ENCODE measurements at places on chromosomes 13 and 19. TPM values are rescaled to one million over a fixed set of nuclear protein-coding genes. Genes with fewer than 3 reads are reported as not detected.

The KLK1 gene
- total RNA-seq = 16.9 TPM

The DAZAP1 gene
- total RNA-seq = 125 TPM

DNA sequence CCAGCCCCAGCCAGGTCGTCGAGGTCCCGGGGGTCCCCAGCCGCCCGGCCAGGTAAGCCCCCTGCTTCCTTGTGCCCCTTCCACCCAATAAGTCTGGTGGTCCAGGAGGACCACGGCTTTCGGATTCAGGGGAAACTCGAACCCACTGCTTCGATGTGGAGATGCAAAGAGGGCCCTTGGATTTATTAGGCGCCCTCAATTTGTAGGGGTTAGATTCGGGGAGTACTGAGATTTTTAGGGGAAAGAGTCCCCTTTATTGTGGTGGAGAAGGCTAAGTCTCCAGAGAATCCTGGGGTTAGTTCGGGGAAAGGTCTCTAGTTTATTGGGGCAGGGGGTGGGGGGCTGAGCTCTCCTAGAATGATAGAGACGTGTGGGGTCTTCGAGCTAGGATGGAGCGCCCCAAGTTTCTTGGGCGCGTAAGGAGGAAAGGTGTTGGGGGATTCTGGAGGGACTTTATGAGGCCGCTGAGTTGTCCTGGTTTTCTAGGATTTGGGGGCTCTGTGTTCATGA lies 3.8 kb upstream of the LTBP4 start:
- H3K27me3 ChIP-seq = peaks cover 57% of the 10 kb centered on the region
- no peak overlapping the region for H3K27ac ChIP-seq
- peaks cover 56% of the 10 kb centered on the region for H3K4me1 ChIP-seq

DNA sequence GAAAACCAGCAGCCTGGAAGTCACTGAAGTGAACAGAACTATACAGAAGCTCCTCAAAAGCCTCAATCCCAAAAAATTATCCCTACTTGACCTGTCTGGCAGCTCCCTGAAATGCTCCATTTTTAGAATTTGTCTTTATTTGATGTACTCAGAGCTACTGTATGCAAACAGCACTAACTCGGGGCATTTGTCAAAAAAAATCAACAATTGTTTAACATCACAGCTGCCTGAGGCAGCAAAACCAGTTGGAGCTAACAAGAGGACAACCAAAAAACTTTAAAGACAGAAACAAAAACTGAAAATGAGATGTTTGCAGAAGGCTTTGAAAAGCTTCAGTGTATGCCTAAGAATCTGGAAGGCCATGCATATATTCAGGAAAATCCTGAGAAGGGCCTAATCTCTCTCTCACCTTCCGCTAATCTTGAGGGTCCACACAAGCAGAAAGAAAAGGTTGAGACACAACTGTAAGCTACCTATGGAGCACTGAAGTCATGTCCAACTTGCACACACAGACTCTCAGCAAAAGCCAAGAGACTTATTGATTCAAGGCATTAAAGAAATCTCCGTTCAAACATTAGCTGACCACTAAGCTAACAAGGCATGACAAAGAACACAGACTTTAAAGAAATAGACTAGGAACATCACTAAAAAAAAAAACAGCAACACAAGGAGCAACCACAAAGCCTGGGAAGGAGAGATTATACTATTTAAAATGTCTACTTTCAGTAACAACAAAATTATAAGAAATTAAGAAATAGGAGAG lies 16.1 kb downstream of the VWA8 start:
- no peak for DNase-seq
- peaks cover 12% of the 10 kb centered on the region for H3K36me3 ChIP-seq
- H3K27ac ChIP-seq = no peak overlapping the region
- H3K4me1 ChIP-seq = no peaks in the 10 kb centered on the region
- no peak overlapping the region for H3K4me3 ChIP-seq

DNA sequence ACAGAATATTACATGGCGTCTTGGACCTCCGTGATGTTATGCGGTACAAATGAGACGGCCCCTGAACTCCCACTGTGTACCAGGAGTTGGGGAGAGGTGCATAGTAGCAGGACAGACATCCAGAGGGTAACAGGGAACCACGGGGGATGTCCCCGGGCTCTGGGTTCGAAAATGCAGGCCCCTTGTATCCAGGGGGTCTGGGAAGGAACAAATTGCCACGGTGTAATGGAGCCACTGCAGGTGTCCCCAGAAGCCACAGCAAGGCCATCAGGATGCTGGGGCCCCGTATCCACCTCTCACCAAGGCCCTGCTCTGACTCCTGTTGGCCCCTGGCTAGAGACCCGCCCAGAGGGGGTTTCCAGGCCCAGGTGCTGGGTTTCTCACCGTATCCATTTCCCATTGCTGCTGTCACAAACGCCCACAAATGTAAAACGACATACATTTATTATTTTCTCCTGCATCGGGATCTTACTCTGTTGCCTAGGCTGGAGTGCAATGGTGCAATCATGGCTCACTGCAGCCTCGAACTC lies 77.8 kb downstream of the INSR start:
- H3K27me3 ChIP-seq = no peaks in the 10 kb centered on the region
- no peaks in the 10 kb centered on the region for H3K36me3 ChIP-seq
- no peak overlapping the region for H3K4me3 ChIP-seq
- H3K27ac ChIP-seq = no peak overlapping the region
- no peak for DNase-seq

DNA sequence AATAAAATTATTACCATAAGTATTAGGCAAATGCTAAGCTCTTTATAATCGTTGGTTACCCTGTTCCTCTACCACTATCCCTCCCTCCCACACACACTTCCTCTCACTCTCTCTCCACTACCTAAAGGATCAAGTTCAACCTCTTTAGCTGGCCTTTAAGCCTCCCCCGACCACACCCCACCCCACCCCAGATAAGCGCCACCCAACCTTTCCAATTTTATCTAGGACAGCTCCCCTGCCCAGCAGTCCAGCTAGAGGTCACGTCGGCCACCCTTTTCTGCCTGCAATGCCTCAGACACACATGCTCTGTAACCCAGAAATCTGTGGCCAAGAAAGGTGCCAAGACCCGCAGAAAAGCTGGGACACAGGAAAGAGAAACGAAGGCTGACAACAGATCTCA lies 1.1 kb downstream of the LYPD4 start:
- H3K4me3 ChIP-seq = no peak overlapping the region
- peaks cover 7% of the 10 kb centered on the region for H3K27me3 ChIP-seq
- no peak overlapping the region for H3K27ac ChIP-seq
- H3K4me1 ChIP-seq = no peaks in the 10 kb centered on the region

GRCh38 chr13:29805994-29806979 lies 44.1 kb downstream of the UBL3 start:
- no peak for DNase-seq
- peaks cover 5% of the 10 kb centered on the region for H3K4me1 ChIP-seq
- H3K27me3 ChIP-seq = no peaks in the 10 kb centered on the region
- no peak overlapping the region for H3K27ac ChIP-seq
- no peak overlapping the region for H3K4me3 ChIP-seq
- H3K36me3 ChIP-seq = no peaks in the 10 kb centered on the region

Data from B cell (primary cell).